HuH-7.5 (cell line): ENCODE measurements at places on chromosomes 7 and 10.
A peak's percentile ranks its signal among the peaks of the same experiment; 100 is the strongest.

- no peak for DNase-seq
Observed at GRCh38 chr7:138257459-138258196, 181.4 kb downstream of the AKR1D1 start.

DNA sequence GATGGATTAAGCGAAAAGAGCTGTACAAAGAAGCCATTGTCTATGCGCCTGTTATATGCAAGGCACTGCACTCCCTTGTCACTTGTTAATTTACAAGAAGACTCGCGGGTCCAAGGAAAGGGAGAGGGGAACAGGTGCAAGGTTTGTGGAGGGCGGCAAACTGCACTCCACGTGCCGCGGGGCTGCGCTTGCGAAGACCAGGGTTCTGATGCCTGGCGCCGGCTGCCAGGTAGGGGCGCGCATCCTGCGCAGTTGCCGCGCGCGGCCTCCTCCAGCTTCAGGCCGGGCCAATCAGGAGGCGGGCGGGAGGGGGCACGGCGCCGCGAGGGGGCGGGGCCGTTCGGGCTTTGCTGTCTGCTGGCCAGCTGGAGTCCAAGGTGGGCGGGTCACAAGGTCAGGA lies 140.6 kb upstream of the PALS2 start:
- no peak for DNase-seq

DNA sequence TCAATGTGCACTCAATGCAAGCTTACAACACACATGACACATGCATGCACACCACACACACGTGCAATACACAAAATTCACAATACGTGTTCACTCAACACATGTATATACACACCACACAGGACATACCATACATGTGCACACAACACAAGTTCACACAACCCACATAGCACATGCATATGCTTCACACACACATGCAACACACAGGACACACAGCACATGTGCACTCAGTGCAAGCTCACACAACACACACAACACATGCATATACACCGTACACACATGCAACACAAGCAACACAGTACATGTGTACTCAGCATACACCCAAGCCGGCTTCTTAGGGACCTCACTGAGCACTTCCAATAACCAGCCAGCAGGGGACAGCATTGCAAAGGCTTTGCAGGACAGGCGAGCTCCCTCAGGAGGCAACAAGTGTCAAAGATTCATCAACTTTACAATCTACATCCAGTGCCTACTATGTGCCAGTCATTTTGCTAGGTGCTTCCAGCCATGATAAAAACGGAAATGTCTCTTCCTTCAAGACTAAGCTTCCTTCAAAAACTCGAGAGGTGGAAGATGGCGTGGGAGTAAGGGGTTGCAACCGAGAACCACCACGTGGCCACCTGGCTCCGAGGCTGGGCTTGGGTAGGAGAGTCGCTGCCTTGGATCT lies 61.1 kb downstream of the JCAD start:
- peak; percentile 68 for DNase-seq

- no peak for DNase-seq
Observed at GRCh38 chr7:8515640-8516185, 82.3 kb downstream of the NXPH1 start.

GRCh38 chr7:10300577-10300976 lies 673.1 kb upstream of the PHF14 start:
- no peak for DNase-seq

DNA sequence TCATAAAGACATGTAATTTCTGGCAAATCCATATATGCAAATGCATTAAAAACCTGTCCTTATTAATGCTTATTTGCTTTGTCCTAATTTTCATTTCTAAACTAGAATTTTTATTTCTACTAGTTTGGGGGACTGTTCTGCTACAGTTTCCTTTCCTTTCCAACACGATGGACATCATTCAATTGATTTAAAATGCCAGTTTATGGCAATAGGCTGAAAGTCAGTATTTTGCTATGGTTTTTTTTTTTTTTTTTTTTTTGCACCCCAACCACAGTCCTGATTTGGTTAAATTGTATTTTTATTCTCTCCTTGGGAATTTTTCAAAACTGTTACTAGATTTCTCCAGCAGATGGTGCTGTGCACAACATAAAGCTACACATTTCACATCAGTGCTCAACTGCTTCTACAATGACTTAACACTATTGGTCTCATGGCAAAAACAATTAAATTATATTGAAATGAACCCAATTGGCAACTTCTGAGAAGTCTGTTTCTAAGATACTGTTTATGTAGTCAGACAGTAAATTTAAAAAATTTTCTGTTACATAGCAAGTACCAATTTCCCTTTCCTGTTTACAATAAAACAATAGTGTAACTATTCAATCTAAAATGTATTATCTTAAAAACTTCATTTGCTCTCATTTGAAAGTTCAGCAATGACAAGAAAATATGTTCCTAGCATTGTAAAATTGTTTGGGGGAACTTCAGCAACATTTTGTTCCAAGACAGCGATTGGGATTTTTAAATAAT lies 193.8 kb upstream of the CCDC6 start:
- no peak for DNase-seq

GRCh38 chr7:143492043-143492471 lies 14.4 kb downstream of the TAS2R41 start:
- no peak for DNase-seq

DNA sequence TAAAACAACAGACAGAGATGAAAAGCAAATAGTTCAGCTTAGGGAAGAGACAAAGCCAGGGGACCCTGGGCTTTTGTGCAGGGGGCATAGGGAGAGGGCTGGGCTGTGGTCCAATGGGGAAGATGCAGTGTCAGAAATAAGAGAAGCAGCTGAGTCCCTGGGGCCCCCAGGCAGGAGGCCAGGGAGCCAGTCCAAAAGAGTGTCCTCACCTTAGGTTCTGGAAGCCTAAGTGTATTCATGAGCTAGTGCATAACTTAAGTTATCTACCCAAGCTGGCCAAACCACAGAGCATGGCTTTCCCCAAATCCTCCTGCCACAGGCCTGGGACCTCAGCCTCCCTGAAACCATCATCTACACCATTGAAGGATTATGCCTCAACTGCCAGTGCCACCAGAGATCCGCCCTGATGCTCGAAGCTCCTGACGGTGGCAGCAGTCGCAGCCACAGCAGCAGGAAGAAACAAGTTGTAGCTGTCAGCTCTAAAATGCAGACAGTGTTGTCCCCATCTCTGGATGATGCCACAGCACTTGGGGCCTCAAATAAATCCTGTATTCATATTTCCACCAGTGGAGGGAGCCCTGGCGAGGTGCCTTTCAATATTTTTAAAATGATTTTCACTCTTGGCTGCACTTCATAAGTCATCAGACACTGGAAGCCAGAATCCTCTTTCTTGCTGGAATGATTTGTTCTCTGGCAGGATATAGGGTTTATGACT lies 574.6 kb downstream of the GRID1 start:
- no peak for DNase-seq

GRCh38 chr7:28890137-28890536 lies 68.0 kb downstream of the TRIL start:
- DNase-seq = no peak

- DNase-seq = peak; percentile 12
Observed at GRCh38 chr7:107463139-107464078, 6.4 kb upstream of the GPR22 start.

GRCh38 chr10:123527151-123527550 lies 139.0 kb upstream of the GPR26 start:
- no peak for DNase-seq

GRCh38 chr7:132650498-132650897 lies 74.2 kb upstream of the PLXNA4 start:
- DNase-seq = no peak

GRCh38 chr10:117047947-117048346 lies 43.0 kb upstream of the SHTN1 start:
- no peak for DNase-seq

GRCh38 chr7:28408105-28408959 lies 4.0 kb upstream of the CREB5 start:
- peak; percentile 22 for DNase-seq

- DNase-seq = no peak
Observed at GRCh38 chr10:121481180-121481579, 117.1 kb downstream of the FGFR2 start.

DNA sequence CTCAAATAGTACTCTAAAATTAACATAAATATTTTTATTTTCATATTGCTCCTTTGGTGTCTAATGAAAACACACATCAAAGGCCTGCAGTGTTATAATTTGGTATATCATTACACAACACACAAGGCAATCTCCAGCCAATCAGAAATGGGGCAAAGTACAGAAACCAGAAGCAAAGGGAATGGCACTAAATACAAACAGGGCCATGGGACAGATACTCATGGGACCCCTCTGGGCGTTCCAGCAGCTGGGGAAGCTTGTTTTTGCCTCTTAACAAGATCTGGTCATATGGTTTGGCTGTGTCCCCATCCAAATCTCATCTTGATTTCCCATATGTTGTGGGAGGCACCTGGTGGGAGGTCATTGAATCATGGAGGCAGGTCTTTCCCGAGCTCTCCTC lies 551.8 kb upstream of the NRP1 start:
- no peak for DNase-seq

DNA sequence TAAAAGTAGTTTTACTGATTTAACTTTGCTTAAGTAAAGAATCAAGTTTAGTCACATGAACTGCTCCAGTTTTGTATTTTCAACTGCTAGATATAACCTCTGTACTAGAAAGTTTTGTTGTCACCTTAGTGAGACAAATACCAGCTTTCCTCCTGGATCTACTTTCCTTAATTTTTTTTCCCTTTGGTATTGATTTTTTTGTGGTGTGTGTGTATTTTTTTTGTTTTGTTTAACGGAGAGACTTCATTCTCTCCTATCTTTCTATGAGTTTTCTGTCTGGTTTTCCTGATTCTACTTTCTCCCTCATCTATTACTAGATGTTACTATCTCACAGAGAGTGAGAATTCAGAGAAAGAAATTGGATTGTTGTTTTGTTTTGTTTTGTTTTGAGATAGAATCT lies 52.0 kb downstream of the TASOR2 start:
- no peak for DNase-seq

DNA sequence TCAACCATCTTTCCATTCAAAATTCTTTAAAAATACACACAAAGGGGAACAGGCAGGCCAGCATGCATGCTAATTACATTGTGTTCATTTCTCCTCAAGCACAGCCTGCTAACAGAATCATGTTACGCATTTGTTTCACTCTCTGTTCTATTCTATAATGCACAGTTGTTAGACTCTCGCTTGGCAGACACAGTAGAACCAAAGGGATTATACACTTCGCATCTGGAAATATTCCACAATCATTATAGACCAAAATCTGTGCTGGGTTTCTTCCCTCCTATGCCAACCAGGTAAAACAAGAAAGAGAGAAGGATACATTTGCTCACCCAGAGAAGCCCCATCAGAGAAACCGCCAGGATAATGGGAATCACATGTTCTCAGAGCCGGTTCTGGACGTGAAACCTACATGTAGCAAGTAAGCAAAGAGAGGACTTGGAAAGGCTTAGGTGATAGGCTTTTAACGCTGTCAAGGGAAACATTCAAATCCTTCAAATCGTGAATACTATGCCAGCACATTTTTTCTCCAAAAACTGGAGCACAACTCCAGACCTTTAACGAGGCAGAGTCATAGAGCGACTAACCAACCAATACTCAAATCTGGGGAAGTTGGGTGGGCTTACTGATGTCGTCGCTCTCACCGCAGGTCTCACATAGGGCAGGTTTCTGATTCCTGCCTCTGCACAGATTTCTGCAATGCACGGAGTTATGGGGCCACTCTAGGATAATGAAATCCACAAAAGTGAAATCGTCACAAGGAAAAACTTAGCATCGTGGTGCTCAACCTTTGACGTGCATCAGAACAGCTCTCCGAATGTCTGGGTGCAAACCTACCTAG lies 380.5 kb upstream of the AUTS2 start:
- DNase-seq = no peak

- no peak for DNase-seq
Observed at GRCh38 chr10:79048639-79049550, 19.9 kb upstream of the ZMIZ1 start.

DNA sequence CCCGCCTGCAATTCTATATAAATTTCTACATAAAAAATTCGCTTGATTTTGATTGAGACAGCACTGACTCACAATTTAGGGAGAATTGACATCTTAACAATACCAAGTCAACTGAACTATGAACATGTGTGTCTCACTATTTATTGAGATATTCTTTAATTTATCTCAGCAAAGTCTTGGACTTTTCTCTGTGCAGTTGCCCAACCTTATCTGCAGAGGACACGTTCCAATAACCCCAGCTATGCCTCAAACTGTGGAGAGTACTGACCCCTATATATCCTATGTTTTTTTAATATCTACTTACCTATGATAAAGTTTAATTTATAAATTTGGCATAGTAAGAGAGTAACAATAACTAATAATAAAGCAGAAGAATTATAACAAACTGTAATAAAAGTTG lies 69.4 kb upstream of the PIP4K2A start:
- no peak for DNase-seq

DNA sequence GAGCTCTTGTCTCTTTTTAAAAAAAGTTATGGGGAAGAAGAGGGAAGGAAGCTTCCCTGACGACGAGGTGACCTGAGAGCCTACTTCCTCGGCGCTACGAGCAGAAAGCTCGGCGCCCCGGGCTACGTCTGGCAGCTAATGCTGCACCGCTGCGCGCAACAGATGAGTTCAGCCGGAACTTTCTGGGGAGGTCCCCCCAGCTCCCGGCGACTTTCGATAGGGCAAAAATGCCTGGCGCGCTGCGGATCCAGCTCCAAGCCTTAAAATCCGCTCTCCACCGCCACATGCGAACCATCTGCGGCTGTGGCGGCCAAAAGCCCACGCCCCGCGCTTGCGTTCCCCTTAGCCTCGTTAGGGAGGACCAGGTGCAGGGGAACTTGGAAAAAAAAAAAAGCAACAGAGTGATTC lies 621 bp downstream of the P4HA1 start:
- DNase-seq = peak; percentile 21

- DNase-seq = no peak
Observed at GRCh38 chr10:22434521-22434920, 89.2 kb downstream of the SPAG6 start.

GRCh38 chr7:136166521-136166920 lies 189.4 kb upstream of the MTPN start:
- DNase-seq = no peak

GRCh38 chr10:89525556-89525955 lies 9.8 kb downstream of the SLC16A12 start:
- no peak for DNase-seq

GRCh38 chr10:88092973-88093372 lies 229.5 kb downstream of the PTEN start:
- DNase-seq = no peak

DNA sequence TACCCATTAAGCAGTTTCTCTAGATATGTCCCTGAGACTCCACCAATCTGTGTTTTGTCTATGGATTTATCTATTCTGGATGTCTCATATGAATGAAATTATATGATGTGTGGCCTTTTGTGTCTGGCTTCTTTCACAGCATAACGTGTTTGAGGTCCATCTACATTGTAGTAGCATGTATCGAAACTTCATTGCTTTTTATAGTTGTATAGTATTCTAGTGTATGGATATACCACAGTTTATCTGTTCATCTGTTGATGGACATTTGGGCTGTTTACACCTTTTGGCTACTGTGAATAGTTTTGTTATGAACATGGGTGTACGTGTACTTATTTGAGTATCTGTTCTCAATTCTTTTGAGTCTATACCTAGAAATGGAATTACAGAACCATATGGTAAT lies 9.6 kb downstream of the KAT6B start:
- DNase-seq = no peak

- DNase-seq = no peak
Observed at GRCh38 chr7:52271703-52272102, 763.7 kb upstream of the POM121L12 start.
